ENCODE measurements at places on chromosomes 7 and 10.

DNA sequence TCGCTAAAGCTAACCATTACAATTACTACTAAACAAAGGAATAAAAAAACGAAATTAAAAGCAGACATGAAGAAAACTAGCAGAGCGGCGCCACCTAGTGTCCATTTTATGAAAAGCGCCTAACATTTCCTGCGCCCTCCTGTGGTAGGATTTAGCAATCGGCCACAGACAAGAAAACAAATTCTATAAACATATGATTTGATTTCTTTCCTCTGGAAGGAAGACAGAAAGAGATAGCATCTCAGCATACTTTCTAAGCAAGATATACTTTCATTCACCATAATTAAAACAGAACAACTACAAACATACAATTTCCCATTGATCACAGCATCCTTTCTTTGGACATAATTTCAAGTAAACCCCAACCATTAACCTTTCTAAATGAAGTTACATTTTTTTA lies 337.7 kb upstream of the NPVF start:
- DNase-seq = no peak

DNA sequence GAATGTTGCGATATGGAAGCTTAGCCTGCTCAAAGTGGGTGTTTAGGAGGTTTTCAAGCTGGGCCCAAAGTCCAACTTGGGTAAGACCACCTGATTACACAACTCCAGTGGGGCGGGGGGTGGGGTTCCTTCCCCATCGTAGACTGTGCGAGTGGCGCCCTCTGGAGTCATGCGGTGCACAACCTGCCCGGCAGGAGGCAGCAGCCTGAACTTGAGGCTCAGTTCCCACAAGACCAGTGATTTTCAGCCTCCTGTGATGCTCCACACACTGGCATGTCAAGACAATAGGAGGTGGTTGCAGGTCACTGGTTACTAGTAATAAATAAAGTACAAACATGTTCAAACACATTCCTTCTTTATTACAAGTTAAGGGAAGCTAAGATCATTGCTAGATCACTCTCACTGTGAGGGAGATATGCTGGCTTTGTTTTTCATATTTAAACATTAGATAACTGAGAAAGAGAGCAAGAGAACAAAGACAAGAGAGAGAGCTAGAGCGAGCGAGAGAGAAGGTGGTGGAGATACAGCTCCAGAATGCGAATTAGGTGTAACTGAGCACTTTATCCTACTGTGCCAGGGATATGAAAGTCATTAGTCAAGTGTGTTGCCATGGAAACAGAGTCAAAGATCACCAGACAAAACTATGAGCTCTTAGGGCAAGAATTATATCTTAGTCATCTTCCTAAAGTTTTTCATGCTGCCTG lies 97.4 kb upstream of the BMPER start:
- DNase-seq = no peak

GRCh38 chr10:132264966-132265889 lies 42.5 kb downstream of the STK32C start:
- no peak for DNase-seq

- DNase-seq = no peak
Observed at GRCh38 chr7:150949564-150949963, 28.6 kb downstream of the KCNH2 start.

- no peak for DNase-seq
Observed at GRCh38 chr10:132363921-132364593, 32.1 kb downstream of the LRRC27 start.

DNA sequence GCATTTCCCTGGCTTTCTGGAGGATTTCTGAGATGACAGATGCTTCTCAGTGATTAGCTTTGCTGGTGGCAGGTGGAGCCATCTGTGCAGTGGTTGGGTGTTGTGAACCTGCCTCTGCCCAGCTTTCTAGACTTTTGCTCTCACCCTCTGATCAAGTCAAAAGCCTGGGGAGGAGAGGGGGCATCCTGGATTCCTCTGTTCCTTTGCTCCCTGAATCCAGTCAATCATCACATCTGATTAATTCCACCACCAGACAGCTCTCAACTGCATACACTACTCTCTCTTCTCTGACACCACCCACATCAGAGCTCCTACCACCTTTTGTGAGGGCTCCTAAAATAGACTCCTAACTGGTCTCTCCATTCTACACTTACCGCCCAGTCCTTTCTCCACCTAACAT lies 283.5 kb downstream of the WDR11 start:
- DNase-seq = no peak

- no peak for DNase-seq
Observed at GRCh38 chr7:4226524-4226882, 455.6 kb upstream of the FOXK1 start.

- DNase-seq = no peak
Observed at GRCh38 chr7:36232555-36232954, 79.5 kb downstream of the EEPD1 start.

DNA sequence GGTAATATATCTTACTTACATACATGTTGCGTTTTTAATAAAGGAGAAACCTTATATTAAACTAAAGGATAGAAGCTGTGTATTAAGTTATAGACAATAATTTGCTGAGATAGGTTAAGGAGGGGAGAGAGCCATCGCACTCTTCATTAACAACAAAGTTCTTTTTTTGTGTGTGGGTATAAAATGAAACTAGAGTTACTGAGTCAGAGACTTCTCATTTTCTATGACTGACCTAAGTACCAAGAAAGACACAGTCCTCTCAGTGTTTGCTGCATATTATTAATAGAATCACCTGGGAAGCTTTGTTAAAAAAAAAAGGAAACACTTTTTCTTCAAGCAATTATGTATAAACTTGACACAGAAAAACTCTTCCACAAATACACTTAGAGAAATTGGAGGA lies 31.4 kb downstream of the FEZF1 start:
- DNase-seq = no peak

- no peak for DNase-seq
Observed at GRCh38 chr10:68156373-68157185, 47.3 kb downstream of the MYPN start.

GRCh38 chr10:84587789-84588188 lies 259.4 kb downstream of the CCSER2 start:
- no peak for DNase-seq

- DNase-seq = no peak
Observed at GRCh38 chr7:28346676-28347363, 65.5 kb upstream of the CREB5 start.

- no peak for DNase-seq
Observed at GRCh38 chr10:73039635-73040034, 57.0 kb downstream of the P4HA1 start.

- no peak for DNase-seq
Observed at GRCh38 chr10:75049316-75050148, 61.9 kb upstream of the SAMD8 start.

DNA sequence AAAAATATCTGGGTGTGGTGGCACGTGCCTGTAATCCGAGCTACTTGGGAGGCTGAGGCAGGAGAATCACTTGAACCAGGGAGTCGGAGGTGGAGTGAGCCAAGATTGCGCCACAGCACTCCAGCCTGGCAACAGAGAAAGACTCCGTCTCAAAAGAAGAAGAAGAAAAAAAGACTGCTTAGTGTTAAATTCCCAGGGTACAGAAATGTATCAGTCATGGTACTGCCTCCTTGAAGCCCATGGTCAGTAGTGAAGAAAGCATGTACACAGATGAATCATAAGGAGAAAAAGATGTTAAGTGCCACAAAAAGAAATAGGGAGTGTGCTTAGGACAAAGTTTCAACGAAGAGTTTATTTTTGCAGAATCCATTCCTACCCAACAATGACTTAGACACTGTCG lies 62.5 kb upstream of the KMT2E start:
- no peak for DNase-seq

- no peak for DNase-seq
Observed at GRCh38 chr7:150569245-150569955, 2.2 kb downstream of the GIMAP4 start.

DNA sequence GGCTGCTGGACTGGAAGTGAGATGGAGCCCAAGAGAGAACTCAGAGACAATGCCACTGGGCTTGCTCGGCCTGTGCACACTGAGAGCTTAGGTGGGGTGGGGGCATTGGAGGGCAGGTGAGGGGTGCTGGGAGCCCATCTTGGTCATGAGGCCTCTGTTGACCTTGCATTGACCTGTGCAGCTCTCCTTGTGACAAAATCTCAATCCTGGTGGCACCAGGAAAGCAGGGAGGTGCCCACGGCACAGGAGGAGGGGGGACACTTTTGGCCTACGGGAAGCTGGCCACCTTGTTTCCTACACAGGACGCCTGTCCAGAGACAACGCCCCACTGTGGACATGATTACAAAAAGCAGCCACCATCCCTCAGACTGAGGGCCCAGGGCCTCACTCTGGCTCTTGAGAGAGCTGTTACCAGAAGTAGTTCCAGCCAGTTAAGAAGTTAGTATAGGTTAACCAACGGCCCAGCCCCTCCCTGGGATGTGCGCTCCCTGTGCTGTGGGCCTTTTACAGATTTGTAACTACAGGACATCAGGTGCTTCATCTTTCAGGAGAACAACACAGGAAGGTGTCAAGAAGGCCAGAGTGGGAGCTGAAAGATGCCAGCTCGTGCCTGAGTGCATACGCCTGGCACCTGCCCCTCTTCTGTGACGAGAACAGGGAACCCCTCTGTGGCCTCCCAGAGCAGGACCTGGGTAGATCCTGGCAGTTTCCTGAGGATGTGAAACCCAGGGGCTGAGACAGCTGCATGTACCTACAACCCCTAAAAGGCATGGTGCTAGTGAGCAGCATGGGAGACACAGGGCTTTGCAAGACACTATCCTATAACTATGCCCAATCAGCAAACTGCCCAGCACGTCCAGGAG lies 10.3 kb downstream of the PKD1L1 start:
- no peak for DNase-seq

- DNase-seq = no peak
Observed at GRCh38 chr7:129609666-129610065, 1.9 kb upstream of the NRF1 start.

DNA sequence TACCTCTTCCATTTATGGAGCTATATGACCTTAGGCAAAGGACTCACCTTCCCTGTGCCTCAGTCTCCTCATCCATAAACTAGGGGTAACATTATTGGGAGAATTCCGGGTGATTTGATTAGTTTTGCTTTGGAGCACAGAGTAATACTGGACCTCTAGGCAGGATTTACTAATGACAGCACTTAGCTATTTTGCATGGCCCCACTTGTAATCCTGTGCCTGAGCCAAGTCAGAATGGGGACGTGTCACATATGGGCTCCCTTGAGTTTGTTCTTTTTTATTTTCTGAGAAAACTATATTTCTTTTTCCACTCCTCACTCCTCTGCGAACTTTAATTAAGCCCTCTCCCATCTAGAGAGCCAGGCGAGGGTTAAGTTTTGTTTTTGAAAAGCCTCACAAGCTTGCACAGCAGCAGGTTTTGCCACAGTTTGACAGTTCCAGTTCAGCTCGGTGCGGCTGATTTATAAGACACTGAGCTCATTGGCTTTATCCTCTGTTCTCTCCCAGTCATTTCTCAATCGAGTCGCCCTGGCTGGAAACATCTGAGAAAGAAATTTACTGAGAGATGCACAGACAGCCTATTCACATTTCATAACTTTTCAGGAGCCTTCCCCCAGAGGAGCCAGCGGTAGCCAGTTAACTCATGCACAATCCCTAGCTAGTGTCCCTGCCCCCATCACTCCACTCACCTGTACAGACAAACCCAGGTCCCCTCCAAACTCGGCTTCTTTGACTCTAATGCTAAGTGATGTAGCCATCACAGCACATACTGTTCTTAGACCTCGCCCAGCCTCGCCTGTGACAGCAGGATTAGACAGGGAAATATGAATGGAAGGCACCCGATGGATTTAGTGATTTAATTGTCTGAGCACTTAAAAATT lies 441.9 kb upstream of the NPVF start:
- no peak for DNase-seq

DNA sequence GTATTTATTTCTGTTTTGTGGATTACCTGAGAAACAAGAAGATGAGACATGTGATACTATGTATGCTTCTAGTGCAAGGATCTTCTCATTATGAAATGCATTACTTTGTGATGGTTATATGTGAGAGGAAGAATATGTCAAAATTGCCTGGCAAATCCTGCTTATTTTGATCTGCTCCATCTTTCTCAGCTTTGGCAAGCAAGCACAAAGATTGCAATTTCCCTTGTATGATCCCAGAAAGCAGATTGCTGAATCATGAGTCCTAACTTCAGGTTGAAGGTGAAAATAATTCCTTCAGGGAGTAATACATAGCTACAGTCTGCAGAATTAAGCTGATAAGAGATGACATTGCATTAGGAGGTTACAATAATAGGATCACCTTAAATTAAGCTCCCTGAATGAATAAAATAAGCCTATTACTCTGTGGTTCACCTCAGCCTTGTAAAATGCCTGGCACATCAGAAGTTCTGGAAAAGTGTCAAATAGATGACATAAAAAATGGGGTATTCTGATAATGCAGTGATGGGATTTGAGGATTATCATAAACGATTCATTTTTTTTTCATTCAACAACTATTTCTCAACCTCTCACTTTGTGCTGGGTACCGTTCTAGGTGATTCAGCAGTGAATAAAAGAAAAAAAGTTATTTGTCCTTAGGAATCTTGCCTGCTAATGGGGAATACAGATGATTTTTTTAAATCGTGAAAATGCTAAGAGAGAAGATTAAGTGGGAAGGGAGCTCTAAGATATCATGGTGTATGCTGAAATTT lies 120.7 kb downstream of the CHN2 start:
- DNase-seq = no peak

GRCh38 chr10:28986117-28986792 lies 302.6 kb upstream of the LYZL1 start:
- no peak for DNase-seq

GRCh38 chr10:119313644-119314043 lies 106.3 kb downstream of the GRK5 start:
- peak; percentile 50 for DNase-seq

DNA sequence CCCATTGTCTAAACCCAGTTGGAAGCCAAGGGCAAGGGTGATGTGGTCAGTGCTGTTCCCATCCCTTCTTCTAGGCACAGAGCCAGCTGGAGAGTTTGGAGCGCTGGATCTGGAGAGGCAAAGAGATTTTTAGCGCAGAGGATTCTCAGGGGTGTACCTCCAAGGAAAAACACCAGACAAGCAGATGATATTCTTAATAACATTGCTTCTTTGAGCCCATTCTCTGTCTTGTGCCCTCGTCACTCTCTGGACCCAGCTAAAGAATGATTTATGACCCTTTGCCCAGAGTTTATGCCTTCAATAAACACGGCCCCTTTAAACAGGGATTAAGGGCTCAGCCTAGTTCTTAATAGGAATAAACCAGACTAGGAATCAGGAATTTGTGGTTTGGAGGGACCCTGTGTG lies 4.7 kb upstream of the HIP1 start:
- DNase-seq = no peak

GRCh38 chr10:6781133-6781770 lies 201.2 kb upstream of the PRKCQ start:
- no peak for DNase-seq

- no peak for DNase-seq
Observed at GRCh38 chr7:111210996-111211395, 120.1 kb downstream of the LRRN3 start.

Measured in activated gamma-delta T cell (primary cell).